Panc1 (cell line): ENCODE measurements at places on chromosomes 5 and 9.

- DNase-seq = no peak
Measured at GRCh38 chr9:106356924-106357323, 506.0 kb upstream of the ZNF462 start.

GRCh38 chr5:3310541-3311261, 284.9 kb upstream of the IRX1 start:
- DNase-seq = no peak

GRCh38 chr5:79093762-79094161, 17.8 kb upstream of the BHMT start:
- DNase-seq = no peak

DNA sequence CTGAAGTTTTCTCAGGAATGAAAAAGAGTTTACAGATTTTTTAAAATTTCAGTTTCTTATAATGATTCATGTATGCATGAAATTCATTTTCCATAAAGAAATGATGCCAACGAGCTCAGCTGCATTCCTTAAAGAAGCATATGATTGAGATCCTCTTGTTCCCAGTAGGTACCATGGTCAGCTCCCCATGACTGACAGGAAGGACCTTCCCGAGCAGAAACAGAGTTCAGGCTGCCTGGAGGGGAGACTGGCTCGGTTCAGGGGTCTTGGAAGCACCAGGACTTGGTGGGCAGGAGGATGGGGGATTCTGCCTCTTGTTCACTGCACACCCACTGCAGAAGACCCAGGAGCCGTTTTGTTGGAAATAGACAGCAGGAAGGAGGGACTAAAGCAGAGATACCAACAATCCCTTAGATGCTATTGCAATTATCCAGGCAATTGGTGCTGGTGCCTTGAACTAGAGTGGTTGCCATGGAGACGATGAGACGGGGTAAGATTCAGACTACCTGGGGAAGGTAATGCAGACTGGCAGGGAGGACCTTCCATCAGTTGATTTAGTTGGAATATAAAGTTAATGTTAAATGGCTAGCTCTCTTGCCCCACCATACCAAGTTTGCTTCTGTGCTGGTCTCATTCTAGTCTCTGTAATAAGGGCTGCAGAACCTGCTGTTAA, 447.8 kb downstream of the MTRR start:
- DNase-seq = no peak

DNA sequence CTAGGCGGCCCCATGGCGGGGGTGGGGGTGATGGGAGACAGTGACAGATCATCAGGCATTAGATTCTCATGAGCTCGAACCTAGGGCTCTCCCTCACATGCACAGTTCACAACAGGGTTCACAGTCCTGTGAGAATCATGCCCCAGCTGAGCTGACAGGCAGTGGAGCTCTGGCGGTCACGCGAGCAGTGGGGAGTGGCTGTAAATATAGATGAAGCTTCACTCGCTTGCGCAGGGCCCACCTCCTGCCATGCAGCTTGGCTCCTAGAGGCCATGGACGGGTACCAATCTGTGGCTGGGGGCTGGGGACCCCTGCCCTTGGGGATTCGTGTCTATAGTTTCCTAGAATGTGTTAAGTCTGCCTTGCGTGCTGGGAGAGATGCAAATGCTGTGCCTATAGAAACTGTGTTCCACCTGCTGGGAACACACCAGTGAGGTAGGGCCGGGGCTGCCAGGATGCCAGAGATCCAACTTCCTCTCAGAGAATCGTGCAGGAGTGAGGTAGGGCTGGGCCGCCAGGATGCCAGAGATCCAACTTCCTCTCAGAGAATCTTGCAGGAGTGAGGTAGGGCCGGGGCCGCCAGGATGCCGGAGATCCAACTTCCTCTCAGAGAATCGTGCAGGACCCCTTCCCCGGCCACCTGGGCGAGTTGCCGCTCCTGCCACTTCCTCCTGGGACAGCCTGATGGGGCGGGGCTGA, 14.1 kb upstream of the EXOC3 start:
- DNase-seq = no peak

GRCh38 chr5:20524991-20525529, 537.1 kb upstream of the CDH18 start:
- no peak for DNase-seq
